ENCODE measurements at places on chromosomes 7 and 10. TPM values are rescaled to one million over a fixed set of nuclear protein-coding genes. Genes with fewer than 3 reads are reported as not detected.
A peak's percentile ranks its signal among the peaks of the same experiment; 100 is the strongest.

TAS2R41 gene
- total RNA-seq: not detected

GRCh38 chr7:22039670-22040069, 94.0 kb upstream of the CDCA7L start:
- no peaks in the 10 kb centered on the region for H3K36me3 ChIP-seq
- H3K27me3 ChIP-seq: no peaks in the 10 kb centered on the region
- H3K4me3 ChIP-seq: no peak overlapping the region
- H3K4me1 ChIP-seq: no peaks in the 10 kb centered on the region
- DNase-seq: no peak
- H3K27ac ChIP-seq: no peak overlapping the region

- no peak overlapping the region for H3K27ac ChIP-seq
- no peak overlapping the region for H3K4me3 ChIP-seq
- peaks cover 8% of the 10 kb centered on the region for H3K4me1 ChIP-seq
- peaks cover 14% of the 10 kb centered on the region for H3K27me3 ChIP-seq
- DNase-seq: no peak
These were observed 17.7 kb upstream of the FXYD4 start for GRCh38 chr10:43353495-43354329.

DNA sequence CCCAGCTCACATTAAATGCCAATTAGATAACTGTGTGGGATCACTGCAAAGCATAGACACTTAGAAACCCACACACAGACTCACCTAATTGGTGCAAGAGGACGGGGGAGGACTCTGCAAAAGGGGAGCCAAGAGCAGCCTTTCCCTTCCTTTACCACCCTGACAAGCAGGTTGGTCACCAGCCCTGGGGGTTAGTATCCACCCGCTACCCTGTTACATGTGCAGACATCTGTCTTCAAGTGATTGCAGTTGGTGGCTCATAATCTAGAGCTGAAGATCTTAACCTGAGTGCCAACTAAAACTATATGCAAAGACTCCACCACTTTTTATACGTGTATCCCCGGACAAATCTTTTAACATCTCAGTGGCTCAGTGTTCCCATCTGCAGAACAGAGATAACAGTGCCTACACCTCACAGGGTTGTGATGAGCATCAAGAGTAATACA, 56.9 kb downstream of the SORBS1 start:
- no peaks in the 10 kb centered on the region for H3K27me3 ChIP-seq
- no peaks in the 10 kb centered on the region for H3K36me3 ChIP-seq
- H3K27ac ChIP-seq: no peak overlapping the region
- no peak for DNase-seq

DNA sequence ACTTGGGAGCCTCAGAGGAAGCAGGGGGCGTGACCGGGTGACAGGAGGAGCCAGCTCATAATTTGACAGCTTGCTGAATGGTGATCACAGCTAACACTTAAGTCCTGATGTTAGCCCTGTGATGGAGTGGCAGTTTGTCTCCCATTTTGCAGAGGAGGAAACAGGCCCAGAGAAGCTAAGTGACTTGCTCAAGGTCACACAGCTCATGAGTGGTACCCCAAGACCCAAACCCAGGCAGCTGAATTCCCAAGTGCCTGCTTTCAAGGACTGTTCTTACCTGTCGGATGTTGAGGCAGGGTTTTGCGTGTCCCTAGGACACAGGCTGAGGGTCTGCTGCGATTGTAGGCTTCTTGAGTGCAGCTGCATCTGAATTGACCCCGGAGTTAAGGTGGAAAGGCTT, 51.7 kb downstream of the PALD1 start:
- no peaks in the 10 kb centered on the region for H3K4me1 ChIP-seq
- H3K36me3 ChIP-seq: no peaks in the 10 kb centered on the region
- no peak for DNase-seq
- H3K4me3 ChIP-seq: no peak overlapping the region
- no peaks in the 10 kb centered on the region for H3K27me3 ChIP-seq

- H3K36me3 ChIP-seq: no peaks in the 10 kb centered on the region
- DNase-seq: peak; percentile 30
- H3K27me3 ChIP-seq: no peaks in the 10 kb centered on the region
- no peak overlapping the region for H3K27ac ChIP-seq
These were observed 173.6 kb downstream of the PRKCQ start for GRCh38 chr10:6406220-6407033.

CPA2 gene
- not detected for total RNA-seq

GRCh38 chr10:89634637-89635036, 10.4 kb downstream of the PANK1 start:
- DNase-seq: no peak
- no peaks in the 10 kb centered on the region for H3K36me3 ChIP-seq
- no peak overlapping the region for H3K4me3 ChIP-seq
- no peaks in the 10 kb centered on the region for H3K4me1 ChIP-seq

TMEM236 gene
- 0.27 TPM for total RNA-seq

PTPRN2 gene
- 1.5 TPM for total RNA-seq

CCNY gene
- total RNA-seq: 61.7 TPM

DNA sequence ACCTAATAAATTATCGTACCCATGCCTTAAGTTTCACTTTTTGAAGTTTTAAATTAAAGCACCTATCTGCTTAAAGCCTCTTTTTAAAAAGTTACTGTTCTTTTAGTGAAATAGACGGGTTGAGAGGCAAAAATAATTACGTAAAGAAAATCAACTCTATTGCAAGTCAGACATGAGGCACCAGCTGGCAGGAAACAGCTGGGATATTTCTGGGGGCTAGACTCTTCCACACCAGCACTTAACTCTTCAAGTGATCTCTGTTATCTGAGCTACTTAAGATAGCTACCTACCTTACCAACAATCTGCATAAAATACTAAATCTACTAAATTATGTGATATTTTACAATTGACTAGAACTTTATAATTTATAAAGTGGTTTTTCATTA, 35.8 kb downstream of the GBF1 start:
- H3K36me3 ChIP-seq: peaks cover 12% of the 10 kb centered on the region
- peaks cover 18% of the 10 kb centered on the region for H3K4me1 ChIP-seq
- no peaks in the 10 kb centered on the region for H3K27me3 ChIP-seq
- no peak overlapping the region for H3K4me3 ChIP-seq
- H3K27ac ChIP-seq: no peak overlapping the region

DRGX gene
- not detected for total RNA-seq

C10orf67 gene
- not detected for total RNA-seq
